Stimulated activated CD8-positive, alpha-beta memory T cell treated with anti-CD3 and anti-CD28 coated beads, Interleukin-4, amount 100 ng/mL, for 1 hour (primary cell): ENCODE measurements at places on chromosomes 7 and 10.

- no peak for DNase-seq
Measured at GRCh38 chr7:67564959-67565358, 568.3 kb downstream of the TYW1 start.

DNA sequence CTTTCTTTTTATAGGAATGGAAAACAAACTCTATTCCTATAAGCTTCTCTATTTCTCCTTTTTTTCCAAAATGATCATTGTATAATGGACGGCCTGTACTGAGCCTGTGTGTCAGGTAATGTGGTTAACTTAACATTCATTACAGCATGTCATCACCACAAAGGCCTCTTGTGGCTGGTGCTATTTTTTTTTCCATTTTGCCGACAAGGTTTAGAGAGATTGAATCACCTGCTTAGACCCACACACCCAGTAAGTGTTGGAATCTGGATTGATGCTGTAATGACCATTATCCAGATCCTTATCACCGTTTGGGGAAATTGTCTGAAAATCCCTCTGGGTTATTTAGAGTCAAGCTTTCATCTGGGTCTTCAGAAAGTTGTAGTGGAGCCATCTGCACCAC, 18.5 kb downstream of the AKR1B15 start:
- DNase-seq: no peak

DNA sequence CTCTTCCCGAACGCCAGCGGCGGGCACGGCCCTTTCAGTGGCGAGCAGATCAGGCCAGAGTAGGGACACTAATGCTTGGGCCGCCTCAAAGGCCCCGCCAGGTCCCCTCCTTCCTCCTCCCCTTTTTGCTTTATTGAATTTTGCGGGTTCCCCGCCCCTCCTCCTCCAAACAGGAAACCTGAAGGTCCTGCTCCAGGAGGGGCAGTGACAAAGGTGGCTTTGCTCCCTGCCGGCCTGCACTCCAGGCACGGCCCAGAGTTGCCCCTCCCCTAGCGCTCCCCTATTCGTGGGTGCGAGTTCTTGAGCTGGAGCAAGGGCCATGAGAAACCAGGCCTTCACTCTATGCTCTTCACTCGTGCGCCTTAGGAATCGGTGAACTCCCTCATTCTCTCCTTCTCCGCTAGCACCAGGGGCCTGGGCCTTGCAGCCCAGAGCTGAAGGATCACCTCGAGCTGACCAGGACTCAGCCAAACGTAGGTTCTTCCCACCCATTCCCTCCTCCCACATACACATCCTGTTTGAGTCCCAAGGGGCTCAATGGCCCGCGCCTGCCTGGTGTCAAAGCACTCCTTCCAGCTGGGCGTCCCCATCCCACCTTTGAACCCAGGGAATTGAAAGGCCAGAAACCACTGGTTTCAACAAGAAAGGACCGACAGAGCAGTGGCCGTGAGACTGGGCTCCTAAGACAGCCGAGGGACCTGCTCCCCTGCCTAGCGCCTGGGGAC, 619 bp upstream of the HOXA6 start:
- no peak for DNase-seq

GRCh38 chr10:80199828-80200227, 5.5 kb downstream of the ANXA11 start:
- no peak for DNase-seq

DNA sequence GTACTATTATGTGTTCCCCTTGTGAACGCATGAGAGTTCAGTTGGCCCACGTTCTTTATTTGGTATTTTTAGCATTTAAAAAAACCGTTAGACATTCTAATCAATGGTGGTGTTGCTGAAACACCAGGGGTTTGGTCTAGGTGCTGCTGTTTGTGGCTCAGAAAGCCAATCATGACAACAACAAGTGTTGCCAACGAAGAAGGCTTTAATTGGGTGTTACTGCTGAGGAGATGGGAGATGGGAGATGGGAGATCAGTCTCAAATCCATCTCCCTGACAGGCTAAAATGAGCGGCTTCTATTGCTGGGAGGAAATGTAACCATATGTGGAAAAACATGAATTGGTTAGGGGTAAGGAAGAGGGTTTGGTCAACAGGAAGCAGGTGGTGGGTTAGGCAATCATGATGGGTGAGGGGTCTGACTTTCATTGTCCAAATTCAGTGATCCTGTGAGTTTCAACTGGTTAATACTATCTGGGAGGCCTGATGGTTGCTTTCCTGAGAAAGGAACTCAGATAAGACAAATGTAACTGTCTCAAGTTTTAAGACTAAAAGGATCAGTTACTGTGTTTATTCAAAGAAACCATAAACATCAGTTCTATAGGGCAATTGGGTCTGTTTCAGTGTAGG, 4.6 kb upstream of the ZNF425 start:
- no peak for DNase-seq

GRCh38 chr7:41928781-41929180, 225.9 kb upstream of the INHBA start:
- DNase-seq: no peak

GRCh38 chr7:156015237-156016020, 203.2 kb upstream of the SHH start:
- no peak for DNase-seq

DNA sequence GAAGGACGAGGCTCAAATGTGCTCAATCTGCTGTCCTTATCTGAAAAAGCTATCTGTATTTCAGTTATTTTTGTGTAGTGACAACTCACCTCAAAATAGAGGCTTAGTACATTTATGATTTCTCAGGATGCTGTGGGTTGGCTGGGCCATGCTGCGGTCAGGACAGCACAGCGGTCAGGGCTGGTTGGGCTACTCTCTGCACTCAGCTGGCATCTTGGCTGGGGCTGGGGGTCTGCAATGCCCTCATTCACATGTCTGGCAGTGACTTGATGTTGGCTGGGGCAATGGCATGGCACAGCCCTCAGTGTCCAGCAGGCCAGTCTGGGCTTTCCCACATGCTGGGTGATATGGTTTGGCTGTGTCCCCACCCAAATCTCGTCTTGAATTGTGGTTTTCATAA, 15.6 kb upstream of the INMT start:
- no peak for DNase-seq

- DNase-seq: no peak
Measured at GRCh38 chr7:13049946-13050345, 362.5 kb downstream of the ARL4A start.

DNA sequence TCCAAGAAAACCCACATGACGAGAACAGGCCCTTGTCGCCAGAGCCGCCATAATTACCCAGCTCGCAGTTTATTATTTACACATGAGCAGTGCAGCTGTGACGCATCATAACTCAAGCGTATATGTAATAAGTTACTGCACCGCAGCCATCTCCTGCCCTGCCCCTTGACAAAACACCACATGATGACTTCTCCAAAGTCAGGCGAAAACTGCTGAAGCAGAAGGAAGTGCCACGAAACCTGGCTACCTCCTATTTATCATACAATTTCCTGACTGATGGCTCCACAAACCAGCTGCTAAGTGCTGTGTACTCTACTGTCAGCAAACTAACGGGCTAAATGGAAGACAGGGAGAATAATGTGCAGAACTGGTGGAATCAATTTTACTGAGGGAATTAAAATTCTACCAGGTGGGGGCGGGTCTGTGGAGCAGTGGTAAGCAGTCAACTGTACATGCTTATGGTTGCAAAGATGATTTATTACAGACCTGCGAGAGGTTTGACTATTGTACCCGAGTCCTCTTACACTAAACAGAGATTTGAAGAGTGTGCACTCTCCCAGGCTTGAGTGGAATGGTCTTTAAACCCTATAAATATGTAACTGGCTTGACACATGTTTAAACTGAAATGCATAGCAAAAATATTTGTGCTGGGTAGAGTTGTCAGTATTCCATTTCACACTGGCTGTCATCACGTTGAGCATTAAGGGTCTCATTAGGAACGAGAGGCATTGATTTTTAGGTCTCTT, 156.0 kb downstream of the GLI3 start:
- DNase-seq: no peak

- DNase-seq: no peak
Measured at GRCh38 chr7:104093127-104093526, 103.7 kb upstream of the RELN start.

DNA sequence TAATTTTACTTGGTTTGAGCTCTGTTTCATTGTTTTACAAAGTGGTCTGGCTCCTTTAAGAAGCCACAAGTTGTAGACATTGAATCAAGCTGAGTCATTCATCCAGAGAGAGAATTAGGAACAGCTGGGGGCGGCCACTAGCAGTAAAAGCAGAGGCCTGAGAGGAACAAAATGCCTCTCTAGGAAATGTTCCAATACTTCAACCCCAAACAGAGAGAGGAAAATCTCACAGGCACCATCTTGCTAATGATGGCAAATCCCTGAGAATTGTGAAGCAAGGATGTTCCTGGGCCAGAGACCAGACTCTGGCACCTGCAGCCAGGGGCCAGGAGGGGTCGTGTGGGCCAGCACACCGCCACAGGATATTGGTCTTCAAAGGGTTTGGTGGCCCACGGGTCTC, 26.5 kb upstream of the TRIL start:
- no peak for DNase-seq

GRCh38 chr7:45171946-45172345, 14.4 kb downstream of the RAMP3 start:
- DNase-seq: no peak

DNA sequence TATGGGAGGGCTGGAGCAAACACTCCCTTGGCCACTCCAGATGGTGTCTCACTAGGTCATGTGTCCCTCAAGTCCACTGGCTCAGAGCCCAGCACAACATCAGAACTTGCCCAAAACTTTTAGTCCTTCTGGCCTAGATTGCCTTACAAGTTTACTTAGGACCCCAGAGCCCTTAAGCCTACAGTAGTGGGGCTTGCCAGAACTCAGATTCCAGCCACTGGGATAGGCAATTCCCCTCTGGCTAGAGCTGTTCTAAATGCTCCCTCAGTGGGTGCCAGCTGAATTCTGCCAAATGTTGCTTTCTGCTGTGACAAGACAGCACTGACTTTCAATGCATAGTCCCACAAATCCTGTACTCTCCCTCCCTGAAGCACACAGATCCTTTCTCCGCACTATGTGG, 331.1 kb downstream of the HTR7 start:
- no peak for DNase-seq

DNA sequence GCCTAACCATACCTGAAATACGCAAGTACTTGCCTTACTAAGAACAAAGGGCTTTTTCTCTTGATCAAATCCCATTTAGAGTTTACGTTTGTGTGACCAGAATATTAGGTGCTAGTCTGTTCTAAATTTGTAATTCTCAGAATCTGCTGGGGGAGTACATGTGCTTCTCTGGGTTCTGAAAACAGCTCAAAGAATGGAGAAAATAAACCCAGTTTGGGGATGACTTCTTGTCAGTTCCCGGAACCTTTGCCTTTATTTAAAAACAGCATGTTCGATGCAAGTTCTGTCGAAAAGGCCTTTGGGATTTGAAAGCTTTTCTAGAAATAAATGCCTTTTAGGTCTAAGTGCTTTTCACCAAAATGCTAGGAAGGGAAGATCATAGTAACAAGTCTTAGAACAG, 147.0 kb downstream of the ARID5B start:
- no peak for DNase-seq

DNA sequence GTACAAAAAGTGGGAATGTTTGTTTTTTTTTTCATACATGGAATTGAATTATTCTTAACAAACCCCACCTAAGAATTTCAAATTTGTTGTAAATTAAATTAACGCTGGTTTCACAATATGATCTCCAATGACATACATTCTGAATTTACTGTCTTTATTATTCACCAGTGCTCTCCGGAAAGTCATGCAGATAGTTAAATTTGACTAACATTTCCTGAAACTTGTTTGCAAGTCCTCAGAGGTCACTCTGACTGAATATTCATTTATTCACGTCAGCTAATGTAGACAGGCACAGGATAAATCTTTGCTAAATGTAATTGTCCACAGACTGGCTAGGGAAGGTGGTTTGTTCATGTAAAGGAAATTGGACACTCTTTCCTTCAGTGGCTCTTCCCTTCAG, 730.4 kb downstream of the PHTF2 start:
- no peak for DNase-seq

- DNase-seq: no peak
Measured at GRCh38 chr7:76231583-76231982, 29.9 kb downstream of the SRRM3 start.

- DNase-seq: no peak
Measured at GRCh38 chr7:64630496-64630895, 35.4 kb upstream of the ZNF107 start.

- no peak for DNase-seq
Measured at GRCh38 chr7:75704928-75705327, 33.8 kb downstream of the HIP1 start.

DNA sequence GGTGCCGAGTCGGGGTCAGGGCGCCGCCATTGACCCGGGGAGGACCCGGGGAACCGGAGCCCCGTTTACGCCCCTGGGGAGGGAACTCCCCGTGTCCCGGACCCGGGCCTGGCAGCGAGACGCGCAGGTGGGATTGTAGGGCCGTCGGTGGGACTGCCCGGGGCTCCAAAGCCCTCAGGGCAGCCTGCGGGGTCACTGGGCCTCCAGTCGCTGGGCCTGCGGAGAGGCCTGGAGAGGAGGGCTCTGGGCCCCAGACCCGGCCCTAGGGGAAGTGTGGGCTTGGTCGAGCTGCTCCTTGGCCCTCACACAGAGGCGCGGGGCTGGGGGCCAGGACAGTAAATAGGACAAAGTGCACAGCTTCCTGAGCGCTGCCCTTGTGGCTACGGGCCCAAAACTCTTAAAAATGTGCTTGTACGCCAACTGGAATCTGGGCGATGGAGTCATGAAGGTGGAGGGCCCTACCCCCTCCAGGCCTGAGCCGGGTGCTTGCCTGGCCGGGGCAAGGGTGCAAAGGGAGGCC, 657 bp downstream of the ECHDC3 start:
- no peak for DNase-seq

- DNase-seq: no peak
Measured at GRCh38 chr7:70855373-70855772, 276.6 kb upstream of the GALNT17 start.

DNA sequence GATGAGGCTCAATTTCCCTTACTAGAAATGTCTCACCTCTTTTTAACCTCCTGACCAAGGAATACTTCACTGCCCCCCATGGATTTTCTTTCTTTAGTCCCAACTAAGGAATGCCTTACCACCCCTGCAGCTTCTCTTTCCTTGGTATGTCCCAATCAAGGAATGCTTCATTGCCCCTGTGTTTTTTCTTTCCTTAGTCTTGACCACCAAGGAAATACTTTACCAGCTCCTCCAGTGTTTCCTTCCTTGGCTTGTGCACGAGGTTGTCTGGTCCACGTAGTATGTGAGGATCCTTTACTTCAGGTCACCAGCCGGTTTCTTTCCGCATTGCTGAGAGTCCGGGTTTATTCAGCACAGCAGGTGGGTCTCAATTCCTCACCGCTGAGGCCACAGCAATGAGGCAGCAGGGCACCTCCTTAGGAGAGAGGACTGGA, 59.3 kb downstream of the CYP2C9 start:
- no peak for DNase-seq

DNA sequence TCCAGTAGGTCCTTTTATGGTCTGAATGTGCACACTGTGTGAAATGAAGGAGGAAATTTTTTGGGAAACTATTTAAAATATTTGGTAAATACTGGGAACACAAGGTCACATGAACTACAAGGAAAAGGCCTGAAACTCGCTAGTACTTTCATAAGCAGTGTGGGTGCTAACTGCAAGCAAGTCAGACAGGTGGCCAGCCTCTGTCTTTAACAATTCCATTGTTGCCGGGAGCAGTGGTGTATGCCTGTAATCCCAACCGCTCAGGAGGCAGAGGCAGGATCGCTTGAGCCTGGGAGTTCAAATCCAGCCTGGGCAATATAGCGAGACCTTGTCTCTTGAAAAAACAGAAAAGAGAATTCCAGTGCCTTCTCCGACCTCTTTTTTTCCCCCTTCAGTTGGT, 37.5 kb downstream of the SMURF1 start:
- DNase-seq: no peak
